Fibroblast of skin of left quadriceps (primary cell): ENCODE measurements at places on chromosomes 1 and 21.

GRCh38 chr1:44962729-44963128 lies 23.7 kb downstream of the EIF2B3 start:
- no peak for DNase-seq

- no peak for DNase-seq
Observed at GRCh38 chr1:54256522-54257345, 56.8 kb downstream of the MRPL37 start.

DNA sequence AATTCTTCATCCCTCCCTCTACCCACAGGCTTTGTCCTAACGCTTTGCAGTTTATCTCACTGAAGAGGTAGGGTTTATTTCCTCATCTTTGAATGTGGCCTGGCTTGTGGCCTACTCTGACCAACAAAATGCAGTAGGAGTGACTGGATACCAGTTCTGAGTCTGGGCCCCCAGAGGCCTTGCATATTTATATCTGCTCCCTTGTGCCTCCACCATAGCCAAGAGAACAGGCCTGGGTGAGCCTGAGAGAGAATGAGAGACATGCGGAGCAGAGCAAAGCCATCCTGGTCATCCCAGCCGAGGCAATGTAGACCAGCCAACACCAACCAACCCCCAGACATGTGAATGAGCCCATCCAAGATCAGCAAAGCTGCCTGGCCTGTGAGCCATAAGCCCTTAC lies 30.3 kb downstream of the SMIM12 start:
- no peak for DNase-seq

- DNase-seq, result no peak
Observed at GRCh38 chr1:169779970-169780369, 14.7 kb downstream of the METTL18 start.

DNA sequence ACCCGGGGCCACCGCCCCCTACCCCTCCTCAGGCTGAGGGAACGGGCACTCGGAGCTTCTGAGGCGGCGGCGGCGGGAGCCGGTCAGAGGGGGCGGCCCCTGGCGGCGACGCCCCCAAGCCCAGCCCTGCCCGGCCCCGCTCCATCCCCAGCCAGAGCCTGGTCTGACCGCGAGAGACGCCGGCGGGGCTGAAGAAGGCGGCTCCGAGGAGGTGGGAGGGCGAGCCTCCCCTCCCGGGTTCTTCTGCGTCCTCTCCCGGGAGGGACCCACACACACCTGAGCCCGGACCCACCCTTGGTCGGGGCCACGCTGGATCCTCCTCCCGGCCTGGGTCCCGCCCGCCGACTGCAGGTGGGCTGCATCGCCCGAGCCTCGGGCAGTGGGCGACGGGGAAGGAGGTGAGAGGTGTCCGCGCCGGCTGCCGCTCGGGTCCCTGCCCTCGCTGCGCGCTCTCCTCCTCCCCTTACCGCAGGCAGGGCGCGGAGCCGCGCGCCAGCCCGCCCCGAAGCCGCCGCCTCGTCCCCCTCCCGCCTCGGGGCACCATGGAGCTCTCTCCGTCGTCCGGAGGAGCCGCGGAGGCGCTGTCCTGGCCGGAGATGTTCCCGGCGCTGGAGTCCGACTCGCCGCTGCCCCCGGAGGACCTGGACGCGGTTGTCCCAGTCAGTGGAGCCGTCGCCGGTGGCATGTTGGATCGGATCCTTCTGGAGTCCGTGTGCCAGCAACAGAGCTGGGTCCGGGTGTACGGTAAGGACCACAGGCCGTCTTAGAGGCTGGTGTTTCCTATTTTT lies at the start of gene RASAL2:
Gene RASAL2, plus strand, starts transcription at position 154 of the 788 bp plus-strand sequence. Its CDS starts 389 bp downstream, at position 543.
- no peak for DNase-seq

DNA sequence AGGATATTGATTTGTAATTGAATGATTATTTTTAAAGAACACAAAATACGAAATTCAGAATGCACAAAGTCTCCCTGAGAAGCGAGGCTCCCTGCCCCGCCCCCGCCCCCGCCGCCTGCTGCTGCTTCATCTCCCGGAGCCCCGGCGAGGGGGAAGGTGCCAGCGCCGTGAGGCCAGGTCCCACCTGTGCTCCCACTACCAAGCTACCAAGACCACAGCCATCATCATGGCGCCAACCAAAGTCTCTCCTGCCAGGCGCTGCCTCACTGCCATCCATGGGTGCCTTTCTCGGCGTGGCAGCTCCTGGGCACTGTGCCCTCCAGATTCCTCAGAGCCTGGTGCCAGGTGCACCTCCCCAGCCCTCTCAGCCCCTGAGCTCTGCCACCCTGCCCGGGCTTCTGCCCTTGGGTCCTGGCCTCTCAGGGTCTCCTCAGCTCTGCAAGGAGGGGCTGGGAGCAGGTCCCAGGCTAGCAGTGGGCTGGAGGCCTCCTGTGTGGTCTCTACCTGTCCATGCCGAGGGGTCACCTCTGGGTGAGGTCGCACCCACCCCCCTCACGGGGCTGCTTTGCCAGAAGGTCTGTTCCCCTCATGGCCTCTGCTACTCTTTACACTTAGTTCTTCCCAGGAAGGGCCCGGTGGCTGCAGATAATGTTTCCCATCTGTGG lies 29.4 kb upstream of the TTC34 start:
- no peak for DNase-seq

- no peak for DNase-seq
Observed at GRCh38 chr1:43671193-43671592, 21.2 kb downstream of the KDM4A start.

- DNase-seq, result no peak
Observed at GRCh38 chr1:112714313-112715263, 544 bp downstream of the PPM1J start.

DNA sequence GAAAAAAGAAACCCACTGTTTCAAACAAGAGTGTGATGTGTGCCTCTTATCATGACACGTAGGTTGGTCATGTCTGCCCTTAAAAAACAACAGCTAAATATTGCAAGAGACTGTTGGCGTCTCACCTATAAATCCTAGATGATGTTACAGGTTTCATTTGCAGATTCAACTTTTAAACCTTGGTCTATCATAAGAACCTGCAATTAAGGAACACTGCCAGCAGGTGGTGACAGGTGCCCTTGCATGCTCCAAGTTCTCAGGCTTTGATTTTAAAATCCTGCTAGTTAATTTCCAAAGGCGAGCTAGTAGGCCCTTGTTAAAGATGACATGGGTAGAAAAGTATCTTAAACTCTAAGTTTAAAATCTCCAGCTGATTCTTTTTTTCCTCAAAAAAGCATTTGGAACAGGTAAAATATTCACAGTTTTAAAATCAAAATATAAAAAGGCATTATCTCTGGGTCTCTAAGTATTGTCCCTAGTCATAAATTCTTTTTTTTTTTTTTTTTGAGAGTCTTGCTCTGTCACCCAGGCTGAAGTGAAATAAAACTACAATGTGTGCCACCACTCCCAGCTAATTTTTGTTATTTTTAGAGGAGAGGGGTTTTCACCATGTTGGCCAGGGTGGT lies 39.1 kb downstream of the CLSTN1 start:
- peak; percentile 6 for DNase-seq

GRCh38 chr1:166703726-166704462 lies 135.4 kb upstream of the POGK start:
- no peak for DNase-seq

GRCh38 chr1:225688345-225688744 lies 35.4 kb upstream of the ENAH start:
- DNase-seq, result no peak

GRCh38 chr1:69121723-69122122 lies 446.0 kb upstream of the LRRC7 start:
- DNase-seq, result peak; percentile 36

DNA sequence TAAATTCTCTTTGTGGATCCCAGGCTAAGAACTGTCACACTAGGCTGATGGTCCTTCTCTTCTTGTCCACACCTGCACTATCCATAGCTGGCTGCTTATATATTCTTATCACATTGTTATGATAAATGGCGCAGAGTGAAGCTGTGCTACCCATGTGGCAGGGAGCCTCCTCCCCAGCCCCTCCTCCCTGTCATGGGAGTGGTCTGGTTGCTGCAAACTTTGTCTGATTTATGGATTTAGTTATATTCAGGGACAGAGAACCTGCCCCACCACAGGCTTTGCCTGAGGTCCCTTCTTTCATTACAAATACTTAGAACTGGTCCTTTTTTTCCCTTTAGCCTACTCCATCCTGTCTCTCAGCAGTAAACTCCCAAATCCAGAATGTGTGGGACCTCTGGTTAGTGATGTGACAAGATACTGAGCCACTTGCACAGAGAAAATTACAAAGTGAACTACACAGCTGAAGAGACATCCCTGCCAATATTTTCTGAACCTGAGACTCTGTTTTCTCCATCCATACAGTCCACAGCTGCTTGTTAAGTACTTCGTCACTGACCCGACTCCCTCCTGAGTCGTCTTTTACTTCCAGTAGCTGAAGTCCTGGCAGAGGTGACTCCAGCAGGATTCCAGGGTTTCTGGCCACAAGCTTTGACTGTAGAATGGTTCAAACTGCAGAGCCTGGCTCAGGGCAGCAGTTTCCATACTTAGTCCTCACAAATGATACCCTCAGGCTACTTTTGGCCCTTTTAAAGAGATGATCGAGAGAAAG lies 37.6 kb downstream of the PTGFRN start:
- no peak for DNase-seq

DNA sequence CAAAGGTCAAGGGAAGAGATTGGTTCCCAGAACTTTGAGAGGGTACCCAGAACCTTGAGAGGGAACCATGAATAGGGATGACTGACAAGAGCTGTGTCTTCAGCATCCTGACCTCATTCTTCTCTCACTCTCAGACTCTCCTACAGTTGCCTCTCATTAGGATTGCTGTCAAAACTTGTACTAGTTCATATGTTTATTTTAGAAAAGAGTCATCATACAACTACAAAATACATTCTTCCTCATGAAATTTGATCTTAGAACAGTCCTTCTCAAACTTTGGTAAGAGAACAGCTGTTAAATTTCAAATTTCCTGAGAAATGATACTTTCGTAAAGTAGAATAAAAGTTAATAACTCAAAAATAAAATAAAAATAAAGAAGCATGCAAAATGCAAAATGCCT lies 161.4 kb upstream of the ZRANB2 start:
- no peak for DNase-seq

DNA sequence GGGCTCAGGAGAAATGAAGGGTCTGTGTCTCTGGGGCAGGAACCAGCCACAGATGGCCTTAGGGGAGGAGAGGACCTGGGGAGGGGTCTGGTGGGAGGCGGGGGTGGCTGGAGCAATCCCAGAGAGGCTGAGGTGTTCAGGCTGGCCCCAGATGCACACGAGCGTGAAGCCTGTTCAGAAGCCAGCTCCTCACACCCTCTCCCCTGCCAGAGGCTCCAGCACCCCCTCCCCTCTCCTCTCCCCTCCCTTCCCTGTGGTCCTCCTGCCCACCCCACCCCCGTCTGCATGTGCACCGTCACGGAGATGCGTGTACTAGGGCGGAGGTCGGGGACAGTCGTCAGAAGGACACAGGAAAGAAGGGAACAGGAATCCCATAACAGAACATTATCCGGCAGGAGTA lies 115.0 kb upstream of the COL6A1 start:
- no peak for DNase-seq

DNA sequence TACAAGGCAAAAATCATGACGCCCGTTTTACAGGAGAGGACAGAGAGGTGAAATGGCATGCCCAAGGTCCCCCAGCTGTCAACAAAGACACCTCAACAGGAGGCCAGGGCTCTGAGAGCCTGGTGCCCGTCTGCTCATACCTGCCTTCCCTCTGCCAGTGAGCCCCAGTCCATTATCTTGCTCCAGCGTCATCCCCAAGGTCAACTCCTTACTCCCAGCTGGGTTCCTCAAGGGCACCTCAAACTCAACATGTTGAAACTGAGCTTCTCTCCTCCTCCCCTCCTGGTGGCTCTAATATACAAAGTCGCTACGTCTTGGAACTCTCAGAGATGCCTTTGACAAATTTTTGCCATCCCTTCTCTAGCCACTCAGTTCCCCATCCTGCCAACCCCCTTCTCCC lies 3.2 kb downstream of the PBXIP1 start:
- DNase-seq, result no peak

GRCh38 chr1:214012418-214012817 lies 24.6 kb downstream of the PROX1 start:
- DNase-seq, result no peak

GRCh38 chr1:243727503-243728203 lies 122.4 kb downstream of the AKT3 start:
- no peak for DNase-seq

GRCh38 chr1:212233321-212233720 lies 51.9 kb upstream of the PPP2R5A start:
- no peak for DNase-seq

- no peak for DNase-seq
Observed at GRCh38 chr1:30732277-30732996, 9.1 kb upstream of the MATN1 start.

GRCh38 chr1:152111515-152111968 lies 3.7 kb downstream of the TCHH start:
- peak; percentile 16 for DNase-seq

DNA sequence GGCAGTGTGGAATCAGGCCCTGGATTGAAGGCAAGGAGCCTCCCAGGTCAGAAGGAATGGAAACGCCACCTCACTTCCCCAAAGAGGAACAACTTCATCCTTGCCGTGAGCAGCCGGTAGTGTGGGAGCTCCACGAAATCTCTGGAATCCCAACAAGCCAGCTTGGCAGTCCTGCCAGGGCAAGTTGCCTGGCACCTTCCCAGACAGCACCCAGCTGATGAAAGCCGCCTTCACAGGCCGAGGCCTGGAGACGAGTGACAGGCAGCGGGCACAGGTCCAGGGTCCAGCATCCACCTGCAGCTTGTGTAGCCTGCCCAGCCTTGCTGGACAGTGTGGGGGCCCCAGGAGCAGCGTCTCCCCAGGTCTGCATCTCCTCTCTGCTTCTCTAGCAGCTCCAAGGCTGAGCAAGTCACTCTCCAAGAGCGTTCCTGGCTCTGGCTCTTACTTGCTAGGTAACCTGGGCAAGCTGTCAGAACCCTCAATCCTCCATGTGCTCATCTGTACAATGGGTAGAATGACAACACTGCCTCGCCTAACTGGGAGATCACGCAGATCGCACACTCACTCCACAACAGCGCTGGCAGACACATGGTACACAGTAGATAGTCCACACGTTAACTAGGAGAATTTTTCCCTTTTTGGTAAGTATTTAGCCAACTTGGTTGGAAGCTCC lies 43.0 kb downstream of the ACOT7 start:
- no peak for DNase-seq

DNA sequence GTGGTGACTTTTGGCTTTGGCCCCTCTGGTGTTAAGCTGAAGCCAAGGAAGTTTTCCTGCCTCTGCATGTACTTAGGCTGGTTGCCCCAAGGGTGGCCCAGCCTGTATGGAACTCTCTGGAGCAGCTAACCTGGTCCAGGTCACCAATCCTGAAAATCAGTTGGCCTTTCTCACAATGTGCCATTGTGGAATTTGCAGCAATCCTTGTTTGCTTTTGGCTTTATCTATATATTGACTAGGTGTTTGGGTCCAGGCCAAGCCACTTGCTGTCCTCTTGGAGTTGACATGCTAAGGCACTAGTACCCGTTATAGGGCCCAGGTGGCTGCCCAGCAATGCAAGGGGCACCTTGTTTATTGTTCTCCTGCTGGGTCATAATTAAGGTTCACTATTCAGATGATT lies 124.6 kb downstream of the CAMTA1 start:
- no peak for DNase-seq

GRCh38 chr1:151192047-151192446 lies 2.0 kb upstream of the VPS72 start:
- DNase-seq, result no peak

- DNase-seq, result no peak
Observed at GRCh38 chr1:156815307-156815826, 1.3 kb downstream of the SH2D2A start.
